ENCODE measurements at places on chromosomes 2 and 18. TPM values are rescaled to one million over a fixed set of nuclear protein-coding genes. Genes with fewer than 3 reads are reported as not detected.

GRCh38 chr2:146817613-146818012 lies 1027.2 kb upstream of the ACVR2A start:
- DNase-seq: peak; percentile 54

The FRZB gene
- 72.8 TPM for total RNA-seq

The GPR39 gene
- 1.4 TPM for total RNA-seq

GRCh38 chr2:127309468-127309867 lies 15.5 kb upstream of the ERCC3 start:
- DNase-seq: no peak

DNA sequence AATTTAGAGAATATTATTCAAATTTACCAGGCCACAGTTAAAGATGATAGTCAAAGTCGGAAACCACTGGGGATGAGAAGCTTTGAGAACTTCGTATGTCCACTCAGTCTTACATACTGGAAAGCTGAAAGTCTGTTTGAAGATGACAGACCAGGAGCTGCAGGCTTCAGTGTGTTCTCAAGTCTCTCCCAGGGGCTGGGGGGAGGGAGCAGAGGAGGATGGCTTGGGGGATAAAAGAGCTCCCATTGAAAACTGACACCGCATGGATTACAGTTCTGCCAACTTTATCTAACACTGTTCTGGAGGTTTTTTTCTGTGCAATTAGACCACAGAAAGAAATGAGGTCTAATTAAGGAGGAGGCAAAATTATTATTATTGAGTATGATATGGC lies 170.5 kb upstream of the ALKAL2 start:
- peak; percentile 58 for DNase-seq

- DNase-seq: no peak
Observed at GRCh38 chr2:201483342-201483741, 31.8 kb downstream of the STRADB start.

The MORN2 gene
- 42.9 TPM for total RNA-seq

The GFPT1 gene
- 54.3 TPM for total RNA-seq

DNA sequence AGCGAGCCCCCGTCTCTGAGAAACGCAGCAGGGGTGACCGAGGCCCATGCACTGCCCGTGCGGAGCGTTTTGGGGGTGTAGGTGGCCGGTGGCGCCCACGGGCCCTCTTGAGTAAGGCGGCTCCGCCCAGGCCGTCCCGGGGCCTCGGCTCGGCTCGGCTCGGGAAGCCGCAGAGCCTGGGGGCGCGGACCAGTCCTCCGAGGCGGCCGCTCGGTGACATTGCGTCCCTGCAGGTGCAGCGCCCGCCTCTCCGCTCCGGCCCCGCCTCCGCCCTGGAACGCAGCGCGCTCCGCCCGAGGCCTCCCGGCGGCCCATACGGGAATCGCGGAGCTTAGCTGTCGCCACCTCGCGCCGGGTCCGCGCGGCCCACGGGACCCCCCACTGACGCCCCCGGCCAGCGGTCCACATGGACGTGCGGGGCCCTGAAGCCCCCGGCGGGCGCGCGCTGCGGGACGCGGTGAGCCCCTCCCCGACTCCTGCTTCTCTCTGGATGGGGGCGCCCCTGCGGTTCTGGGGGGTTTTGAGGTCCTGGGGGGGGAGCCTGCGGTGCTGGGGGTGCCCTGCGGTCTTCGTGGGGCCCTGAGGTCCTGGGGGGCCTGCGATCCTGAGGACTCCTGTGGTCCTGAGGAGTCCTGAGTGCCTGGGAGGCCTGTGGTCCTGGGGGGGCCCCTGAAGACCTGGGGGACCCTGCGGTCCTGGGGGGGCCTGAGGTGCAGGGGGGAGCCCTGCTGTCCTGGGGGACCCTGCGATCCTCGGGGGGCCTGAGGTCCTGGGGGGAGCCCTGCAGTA lies at the start of gene HSBP1L1:
Gene HSBP1L1, plus strand, starts transcription at position 314 of the 789 bp plus-strand sequence. Its CDS starts 93 bp downstream, at position 407.
- peak; percentile 94 for DNase-seq

The ATOH8 gene
- total RNA-seq: 0.43 TPM

DNA sequence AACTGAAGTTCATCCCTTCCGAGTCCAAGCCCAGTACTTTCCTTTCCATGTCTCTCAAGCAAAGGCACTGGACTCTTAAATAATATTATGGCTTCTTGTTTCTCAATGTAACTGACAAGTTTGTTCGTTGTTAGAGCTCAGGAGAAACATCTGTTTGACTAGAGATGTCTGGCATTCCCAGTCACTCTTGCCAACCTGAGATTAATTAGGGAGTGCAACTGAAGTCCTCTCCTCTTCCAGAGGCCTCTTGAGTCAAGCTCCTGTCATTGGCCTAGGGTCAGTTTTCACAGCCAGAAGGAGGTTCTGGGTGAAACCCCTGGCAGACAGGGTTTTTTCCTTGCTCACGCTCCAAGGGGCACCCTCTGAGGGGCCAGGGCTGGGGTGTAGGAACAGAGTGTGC lies 196.1 kb downstream of the AGPS start:
- DNase-seq: no peak

DNA sequence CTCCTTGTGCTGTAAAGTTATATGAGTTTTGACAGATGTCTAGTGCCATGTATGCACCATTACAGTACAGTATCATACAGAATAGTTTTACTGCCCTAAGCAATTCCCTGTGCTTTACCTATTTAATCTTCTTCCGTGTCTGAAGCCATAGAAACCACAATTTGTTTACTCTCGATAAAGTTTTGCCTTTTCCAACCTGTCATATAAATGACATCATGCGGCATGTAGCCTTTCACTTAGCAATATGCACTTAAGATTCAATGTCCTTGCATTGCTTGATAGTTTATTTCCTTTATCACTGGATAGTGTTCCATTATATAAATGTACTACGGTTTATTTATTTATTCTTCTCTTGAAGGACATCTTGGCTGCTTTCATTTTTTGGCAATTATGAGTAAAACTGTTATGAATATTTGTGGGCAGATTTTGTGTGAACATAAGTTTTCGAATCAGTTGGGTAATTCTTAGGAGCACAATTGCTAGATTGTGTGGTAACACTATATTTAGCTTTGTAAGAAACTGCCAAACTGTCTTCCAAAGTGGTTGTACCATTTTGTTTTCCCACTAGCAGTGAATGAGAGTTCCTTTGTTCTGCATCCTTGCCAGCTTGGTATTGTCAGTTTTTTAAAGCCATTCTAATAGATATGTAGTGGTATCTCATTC lies 136.8 kb upstream of the MAP3K20 start:
- no peak for DNase-seq

The FZD7 gene
- 106 TPM for total RNA-seq

DNA sequence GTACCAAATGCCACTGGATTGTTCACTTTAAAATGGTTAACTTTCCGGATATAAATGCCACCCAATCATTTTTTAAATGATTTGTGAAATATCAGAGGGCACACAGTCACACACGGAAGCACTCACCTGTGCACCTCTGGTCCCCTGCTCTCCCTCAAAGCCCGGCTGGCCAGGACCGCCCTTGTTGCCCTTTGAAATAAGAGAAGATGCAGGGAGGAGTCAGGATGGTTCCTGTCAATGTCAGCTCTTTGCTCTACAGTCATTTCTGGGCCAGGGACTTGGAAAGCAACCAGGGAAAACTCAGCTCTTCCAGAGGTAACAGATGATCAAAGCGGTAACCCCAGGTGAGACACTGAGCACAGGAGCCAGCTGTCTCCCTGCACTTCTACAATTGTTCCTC lies 60.7 kb downstream of the COL6A3 start:
- no peak for DNase-seq

GRCh38 chr2:31483246-31483645 lies 68.7 kb upstream of the XDH start:
- no peak for DNase-seq

DNA sequence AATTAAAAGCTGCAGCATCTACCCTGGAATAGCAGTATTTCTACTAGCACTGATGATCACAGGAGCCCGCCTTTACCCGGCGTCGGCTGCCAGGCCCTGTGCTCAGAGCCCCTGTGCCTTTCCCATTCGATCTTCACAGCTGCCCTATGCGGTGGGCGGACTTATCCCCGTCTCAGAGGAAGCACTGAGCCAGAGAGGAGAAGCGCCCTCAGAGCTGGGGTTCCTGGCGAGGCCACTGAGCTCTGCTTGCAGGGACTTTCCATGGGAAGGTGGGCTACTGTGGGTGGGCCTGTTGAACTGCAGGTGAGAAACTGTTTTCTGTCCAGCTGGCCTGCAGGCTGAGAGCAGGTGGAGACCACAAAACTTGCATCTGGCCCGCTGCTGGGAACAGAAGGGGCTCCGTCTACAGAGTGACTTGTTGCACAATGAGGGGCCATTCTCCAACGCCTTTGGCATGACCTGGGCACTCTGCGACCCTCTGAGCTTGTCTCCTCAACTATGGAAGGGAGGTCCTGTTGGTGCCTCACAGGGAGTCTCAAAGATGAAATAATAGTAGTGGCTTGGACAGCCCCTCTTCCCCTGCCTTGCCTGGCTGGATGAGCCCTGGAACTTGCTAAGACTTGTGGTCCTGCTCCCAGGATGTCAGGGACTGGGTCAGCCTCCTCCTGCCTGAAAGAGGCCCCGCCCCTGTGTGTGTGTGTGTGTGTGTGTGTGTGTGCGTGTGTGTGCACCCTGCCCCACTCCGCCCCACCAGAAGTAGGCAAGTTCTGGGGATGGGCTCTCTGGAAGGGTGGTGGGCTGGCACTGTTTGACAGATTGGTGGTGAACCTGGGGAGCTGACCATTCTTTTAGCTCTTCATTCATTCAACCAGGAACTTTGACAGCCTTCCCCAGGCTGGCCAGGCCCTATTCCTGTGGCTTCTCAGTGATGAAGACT lies 32.7 kb downstream of the GLI2 start:
- DNase-seq: no peak

DNA sequence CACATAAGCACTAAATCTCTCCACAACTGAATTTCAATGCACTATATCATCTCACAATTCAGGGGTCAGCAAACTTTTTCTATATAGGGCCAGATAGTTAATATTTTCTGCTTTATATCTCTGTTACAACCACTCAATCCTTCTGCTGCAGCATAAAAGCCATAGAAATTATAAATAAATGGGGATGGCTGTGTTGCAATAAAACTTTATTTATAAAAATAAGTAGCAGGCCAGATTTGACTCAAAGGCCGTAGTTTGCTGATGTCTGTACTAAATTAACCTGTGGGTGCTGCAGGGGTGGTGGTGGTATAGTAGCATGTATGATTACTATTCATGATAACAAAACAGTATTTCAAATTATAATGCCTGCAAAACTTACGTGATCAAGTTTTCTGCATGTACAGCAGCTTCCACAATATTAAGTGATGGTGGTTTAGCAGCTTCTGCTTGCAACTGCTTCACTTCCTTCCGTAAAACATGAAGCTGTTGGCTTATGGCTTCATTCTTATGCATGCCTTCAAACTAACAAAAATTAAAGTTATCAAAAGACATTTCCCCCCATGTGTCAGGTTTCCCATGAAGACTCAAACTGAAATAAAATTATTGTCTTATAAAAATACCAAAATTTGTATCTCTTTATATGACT lies 64.1 kb downstream of the SIGLEC15 start:
- no peak for DNase-seq

The CYP1B1 gene
- 0.39 TPM for total RNA-seq

The TCF23 gene
- 0.03 TPM for total RNA-seq

- no peak for DNase-seq
Observed at GRCh38 chr2:27250652-27251379, 12.0 kb downstream of the SLC30A3 start.

The TRIM43 gene
- total RNA-seq: not detected

DNA sequence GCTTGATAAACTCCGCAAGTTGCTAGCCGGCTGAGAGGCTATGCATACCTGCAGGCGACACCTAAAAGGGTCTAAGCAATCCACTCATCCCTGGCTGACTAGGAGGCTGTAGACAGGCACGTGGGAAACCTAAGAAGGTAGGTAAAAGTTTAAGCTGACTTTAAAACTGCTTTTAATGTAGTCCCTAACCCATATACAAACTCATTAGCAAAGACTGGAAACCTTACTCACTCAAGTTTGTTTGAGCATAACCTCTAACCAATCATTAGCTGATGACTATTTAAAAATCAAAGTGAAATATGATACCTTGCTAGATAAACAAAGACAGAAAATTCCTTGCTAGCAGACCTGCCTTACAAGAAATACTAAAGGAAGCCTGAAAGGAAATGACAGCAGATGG lies 106.4 kb downstream of the EXOC6B start:
- peak; percentile 17 for DNase-seq

GRCh38 chr2:160364364-160364763 lies 129.2 kb downstream of the RBMS1 start:
- no peak for DNase-seq

DNA sequence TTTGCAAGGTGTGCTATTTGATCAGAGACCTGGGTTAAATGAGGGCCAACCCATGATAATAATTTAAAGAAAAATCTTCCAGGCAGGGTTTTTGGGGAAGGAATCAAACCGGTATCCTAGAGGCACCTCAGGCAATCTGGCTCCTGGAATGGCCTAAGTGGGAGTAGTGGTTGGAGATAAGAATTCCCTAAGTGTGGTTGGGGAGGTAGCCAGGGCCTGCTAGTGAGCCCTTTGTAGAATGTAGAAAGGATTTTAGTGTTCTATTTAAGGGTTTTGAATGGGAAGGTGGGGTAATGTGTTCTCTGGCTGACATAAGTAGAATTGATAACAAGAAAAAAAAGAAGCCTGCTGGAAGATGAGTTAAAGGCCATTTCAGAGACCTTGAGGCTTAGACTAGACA lies 422.2 kb downstream of the XIRP2 start:
- DNase-seq: peak; percentile 15

The SH3RF3 gene
- total RNA-seq: 0.28 TPM

- peak; percentile 82 for DNase-seq
Observed at GRCh38 chr18:23135550-23136325, 453 bp downstream of the CABLES1 start.

DNA sequence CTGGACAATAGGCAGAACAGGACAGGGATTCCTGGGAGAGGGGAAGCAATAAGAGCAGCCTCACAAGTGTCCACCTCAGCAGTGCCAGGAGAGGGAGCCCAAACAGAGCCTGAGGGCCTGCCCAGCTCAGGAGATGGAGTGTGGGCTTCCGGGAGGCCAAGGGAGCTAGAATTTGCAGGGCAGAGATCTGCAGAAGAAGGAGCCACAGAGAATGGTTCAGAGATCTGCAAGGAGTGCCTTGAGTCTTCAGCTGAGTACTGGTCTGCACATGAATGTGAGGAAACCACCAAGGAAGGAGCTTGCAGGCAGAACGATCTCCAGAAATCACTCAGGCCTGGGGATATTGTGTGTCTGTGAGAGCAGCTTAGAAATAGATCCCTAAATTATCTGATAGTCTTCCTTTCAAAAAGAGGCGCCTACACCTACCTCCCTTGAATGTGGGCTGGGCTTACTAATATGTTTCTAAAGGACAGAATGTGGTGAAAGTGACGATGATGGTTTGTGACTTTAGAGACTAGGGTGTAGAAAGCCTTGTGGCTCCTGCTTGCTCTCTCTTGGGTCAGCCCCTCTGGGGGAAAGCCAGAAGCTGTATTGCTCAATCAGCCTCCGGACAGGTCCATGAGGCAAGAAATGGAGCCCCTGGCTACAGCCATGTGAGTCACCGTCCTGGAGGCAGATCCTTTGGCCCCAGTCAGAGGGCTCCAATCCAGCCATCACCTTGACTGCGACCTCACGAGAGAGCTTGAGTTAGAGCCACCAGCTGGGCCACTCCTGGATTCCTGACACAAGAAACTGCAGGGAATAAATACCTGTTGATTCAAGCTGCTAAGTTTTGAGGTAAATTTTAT lies 7.6 kb upstream of the LPIN1 start:
- peak; percentile 79 for DNase-seq
